ENCODE measurements at places on chromosomes 12 and 14.

DNA sequence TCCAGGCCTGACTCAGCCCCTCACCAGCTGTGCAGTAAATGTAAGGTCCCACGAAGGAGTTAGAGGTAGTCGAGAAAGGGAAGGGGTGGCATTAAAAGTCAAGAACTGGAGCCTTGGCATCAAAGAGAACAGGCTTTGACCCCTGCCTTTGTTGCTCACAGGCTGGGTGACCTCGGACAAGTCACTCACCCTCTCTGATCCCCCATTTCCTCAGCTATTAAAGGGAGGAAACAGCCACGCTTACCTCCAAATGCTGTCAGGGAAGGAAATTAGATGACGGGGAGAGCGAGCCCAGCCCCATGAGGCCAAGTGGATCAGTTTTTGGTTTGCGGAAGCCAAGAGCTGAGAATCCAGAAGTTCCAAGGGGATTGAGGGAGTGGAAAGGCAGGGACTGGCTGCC, 104.9 kb upstream of the MYL2 start:
- DNase-seq: no peak

- DNase-seq: peak; percentile 61
These were observed 8.8 kb upstream of the CLECL1 start for GRCh38 chr12:9741726-9742125.

DNA sequence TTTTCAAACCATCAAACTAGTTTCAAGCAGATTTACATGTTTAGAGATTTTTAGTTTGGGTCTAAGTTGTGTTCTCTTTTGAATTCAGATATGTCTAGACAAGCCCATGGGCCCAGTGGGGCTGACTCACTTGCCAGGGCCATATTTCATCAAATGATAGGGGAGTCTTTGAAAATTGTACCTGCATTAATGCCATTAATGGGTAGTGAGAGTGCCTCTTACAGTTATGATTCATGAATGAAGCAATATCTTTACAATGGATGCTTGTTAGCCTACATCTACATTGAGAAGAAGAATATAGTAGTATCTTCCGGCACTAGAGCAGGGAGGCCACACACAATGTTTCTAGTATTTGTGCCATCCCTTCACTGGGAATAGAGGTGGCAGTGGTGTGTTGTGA, 174.2 kb upstream of the E2F7 start:
- DNase-seq: no peak

GRCh38 chr12:7837366-7837765, 35.3 kb downstream of the SLC2A14 start:
- no peak for DNase-seq

DNA sequence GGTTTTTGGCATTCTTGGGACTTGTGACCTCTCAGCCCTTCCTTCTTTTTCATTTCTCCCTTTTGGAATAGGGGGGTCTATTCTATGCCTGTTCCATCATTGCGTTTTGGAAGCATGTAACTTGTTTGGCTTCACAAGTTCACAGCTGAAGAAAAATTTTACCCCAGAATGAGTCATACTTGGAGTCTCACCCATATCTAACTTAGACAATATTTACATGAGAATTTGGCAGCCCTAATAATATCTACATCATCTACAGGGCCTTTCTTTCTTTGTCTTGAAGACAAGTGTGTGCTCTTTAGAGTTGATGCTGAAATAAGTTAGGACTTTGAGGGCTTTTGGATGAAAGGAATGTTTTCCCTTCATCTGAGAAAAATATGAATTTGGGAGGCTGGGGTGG, 1312.9 kb upstream of the FLRT2 start:
- DNase-seq: no peak

DNA sequence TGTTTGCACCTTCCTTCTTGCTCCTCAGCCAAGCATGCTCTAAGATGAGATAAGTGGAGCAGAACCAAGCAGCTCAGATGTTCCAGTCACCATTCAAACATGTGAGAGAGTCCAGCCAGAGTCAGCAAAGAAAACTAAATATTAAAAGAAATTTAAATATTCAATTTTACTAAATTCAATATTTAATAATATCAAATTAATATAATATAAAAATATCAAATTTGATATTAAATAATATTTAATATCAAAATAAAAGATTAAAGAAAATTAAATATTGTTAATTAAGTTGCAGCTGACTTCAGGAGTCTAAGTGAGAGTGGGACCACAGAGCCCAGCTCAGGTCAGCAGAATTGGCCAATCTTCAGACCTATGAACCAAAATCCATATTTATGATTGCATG, 526.1 kb upstream of the FLRT2 start:
- DNase-seq: no peak

DNA sequence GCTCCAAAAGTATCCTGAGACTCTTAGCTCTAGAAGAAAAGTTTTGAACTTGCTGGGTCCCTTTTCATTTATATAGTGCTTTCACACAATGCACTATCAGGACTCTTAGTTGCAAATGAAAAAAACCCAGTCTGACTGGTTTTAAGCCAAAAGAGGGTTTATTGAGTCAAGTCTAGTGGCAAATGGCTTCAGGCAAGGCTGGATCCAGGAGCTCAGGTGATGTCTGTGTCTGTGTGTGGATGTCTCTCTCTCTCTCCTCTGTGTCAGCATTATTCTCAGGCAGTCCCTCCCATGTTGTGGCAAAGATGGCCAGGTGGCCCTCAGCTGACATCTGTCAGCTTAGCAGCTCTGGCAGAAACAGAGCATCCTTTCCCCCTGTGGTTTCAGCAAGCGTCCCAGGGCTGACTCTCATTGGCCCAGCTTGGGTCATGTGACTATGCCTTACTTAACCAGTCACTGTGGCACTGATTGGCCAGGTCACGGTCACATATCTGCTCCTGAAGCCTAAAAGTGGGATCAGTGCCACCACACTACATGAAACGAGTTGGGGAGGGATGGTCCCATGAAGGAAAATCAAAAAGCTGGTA, 6.2 kb downstream of the TMEM120B start:
- DNase-seq: no peak

DNA sequence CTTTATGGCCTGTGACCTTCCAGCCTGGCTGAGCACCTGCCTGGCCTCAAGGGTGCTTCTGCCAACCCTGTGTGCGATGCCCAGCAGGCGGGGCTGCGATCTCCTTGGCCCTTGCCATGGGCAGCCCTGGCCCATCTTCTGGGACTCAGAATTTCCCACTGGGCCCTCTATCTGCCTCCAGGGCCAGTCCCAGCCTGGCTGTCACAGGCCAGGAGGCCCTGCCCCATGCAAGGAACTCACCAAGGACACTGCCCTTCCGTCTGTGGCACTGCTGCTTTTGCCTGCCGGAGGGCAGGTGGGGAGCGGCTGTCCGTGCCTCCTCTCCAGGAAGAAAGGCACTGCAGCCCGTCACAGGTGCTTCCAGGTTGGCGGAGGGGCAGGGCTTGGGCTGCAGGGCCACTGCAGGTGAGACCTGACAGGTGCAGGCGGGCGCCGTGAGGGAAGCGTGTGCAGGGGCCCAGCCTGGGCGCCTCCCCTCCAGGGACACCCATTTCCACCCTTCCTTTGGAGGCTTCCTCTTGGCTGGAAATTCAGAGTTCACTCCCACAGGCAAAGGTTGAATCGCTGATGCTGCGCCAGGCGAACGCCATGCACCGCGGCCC, 177.8 kb downstream of the KIF26A start:
- DNase-seq: no peak

DNA sequence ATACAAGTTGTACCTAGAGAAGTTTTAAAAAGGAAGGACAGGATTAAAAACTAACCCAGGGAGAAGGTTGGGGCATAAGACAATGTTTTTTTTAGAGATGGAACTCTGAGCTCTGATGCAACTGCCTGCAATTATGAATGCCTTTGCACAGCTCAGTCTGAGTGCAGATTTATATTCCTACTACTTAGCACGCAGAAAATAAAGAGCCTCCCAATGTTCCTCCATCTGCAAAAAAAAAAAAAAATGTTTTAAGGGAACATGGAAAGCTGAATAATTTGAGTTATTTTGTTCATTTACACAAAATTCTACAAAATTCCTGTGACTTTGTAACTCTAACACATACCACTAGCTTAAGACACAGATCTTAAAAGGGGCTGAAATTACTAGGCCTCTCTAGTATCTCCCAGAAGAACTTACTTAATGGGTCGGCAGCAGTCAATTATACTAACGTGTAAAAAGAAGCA, 15.7 kb downstream of the CLIP1 start:
- DNase-seq: no peak

- no peak for DNase-seq
These were observed 42.4 kb downstream of the PLEKHG3 start for GRCh38 chr14:64746298-64747250.

GRCh38 chr12:52221912-52222457, 11.1 kb upstream of the KRT7 start:
- DNase-seq: peak; percentile 20

GRCh38 chr12:75116646-75117198, 92.9 kb downstream of the KCNC2 start:
- DNase-seq: no peak

- no peak for DNase-seq
These were observed 6.4 kb upstream of the TMED10 start for GRCh38 chr14:75182821-75183220.

- peak; percentile 63 for DNase-seq
These were observed 24.5 kb upstream of the PPP1R13B start for GRCh38 chr14:103871596-103872480.

DNA sequence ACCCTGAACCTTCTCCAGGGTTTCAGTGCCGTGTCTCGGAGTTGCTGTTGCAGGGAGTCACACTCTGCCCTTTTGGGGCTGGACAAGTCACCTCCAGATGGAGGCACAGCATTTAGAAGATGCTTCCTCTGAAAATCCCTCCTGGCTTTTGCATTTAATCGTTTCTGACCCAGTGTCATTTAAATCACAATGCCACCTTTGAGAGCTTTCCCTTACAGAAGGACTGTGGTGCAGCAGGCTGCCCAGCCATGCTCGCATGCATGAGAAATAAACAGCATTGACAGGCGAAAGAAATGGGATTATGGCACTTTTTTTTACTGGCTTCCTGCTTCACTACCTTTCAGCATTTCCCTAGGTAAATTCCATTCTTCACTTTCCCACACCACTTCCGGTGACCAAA, 113.4 kb upstream of the DYRK2 start:
- no peak for DNase-seq

DNA sequence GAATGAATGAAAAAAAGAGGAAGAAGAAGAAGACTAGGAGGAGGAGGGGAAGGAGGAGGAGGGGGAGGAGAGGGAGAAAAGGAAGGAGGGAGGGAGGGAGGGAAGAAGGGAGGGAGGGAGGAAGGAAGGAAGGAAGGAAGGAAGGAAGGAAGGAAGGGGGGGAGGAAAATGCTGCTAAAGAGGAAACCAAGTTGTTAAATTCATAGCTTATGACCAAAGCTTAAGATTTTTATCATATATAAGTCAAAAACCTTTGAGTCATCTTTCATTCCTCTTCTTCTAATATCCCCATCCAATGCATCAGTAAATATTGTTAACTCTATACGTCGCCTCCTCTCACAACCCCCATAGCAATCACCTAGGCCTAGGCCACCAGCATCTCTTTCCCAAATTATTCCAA, 117.3 kb downstream of the SLC2A13 start:
- DNase-seq: no peak

DNA sequence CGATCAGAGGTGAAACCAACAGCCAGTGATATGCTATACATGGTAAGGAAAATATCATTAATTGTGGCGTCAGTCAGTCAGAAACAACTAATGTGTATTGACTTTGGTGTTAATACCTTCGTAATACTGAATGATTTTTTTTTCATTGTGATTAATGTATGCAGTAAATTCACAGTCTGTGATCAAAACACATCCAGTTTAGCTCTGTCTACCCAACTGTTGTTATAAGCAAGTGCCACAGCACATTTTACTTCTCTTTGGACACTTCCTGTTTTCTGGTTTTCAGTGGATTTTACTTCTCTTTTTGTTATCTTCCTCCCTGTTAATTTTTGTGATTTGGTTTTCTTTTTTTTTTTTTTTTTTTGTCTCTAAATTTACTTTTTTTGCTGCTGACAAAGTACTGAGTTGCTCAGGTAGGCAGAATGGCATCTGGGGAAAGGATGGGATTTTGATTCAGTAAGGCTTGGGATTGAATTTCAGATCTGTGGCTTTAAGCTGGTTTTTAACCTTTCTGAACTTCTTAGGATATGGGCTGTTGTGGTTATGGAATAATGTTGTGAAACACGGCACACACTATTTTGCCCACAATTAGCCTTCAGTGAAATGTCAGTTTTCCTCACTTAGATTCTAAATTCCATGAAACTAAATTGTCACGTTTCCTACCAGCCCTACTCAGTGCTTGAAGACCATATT, 604 bp downstream of the GLIPR1 start:
- no peak for DNase-seq

- no peak for DNase-seq
These were observed 33.8 kb downstream of the WBP11 start for GRCh38 chr12:14769466-14769968.

GRCh38 chr12:11609045-11609444, 40.4 kb upstream of the ETV6 start:
- no peak for DNase-seq

GRCh38 chr14:32202491-32202997, 525 bp downstream of the RNU6-8 start:
- no peak for DNase-seq

DNA sequence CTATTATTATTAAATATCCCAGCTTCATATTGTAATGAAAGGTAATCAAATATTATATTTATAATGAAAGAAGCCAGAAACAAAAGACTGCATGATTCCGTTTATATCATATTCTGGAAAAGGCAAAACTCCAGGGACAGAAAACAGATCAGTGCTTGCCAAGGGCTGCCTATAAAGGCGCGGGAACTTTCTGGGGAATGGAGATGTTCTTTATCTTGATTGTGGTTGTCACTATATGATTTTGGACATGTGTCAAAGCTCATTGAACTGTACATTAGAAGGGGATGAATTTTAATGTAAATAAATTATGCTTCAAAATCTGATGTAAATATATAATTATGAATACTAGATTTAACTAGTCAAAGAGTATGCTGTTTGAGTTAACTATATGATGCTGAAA, 115.4 kb upstream of the KRAS start:
- no peak for DNase-seq

DNA sequence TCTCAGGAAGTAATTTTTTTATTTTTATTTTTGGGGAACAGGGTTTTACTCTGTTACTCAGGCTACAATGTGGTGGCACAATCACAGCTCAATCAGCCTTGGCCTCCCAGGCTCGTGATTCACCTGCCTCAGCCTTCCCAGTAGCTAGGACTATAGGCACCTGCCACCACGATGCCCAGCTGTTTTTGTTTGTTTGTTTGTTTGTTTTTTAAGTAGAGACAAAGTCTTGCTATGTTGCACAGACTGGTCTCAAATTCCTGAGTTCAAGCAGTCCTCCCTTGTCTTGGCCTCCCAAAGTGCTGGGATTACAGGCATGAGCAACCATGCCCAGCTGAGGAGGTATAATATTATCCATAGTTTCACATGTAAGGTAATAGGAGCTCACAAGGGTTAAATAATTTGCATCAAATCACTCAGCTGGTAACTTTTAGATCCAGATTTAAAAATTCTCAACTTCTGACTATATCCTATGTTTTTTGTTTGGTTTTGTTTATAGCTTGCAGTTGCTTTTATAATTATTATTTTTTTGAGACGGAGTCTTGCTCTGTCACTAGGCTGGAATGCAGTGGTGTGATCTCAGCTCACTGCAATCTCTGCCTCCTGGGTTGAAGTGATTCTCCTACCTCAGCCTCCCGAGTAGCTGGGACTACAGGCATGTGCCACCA, 629.3 kb downstream of the DIO2 start:
- no peak for DNase-seq
